ENCODE measurements at places on chromosomes 7 and 10.

DNA sequence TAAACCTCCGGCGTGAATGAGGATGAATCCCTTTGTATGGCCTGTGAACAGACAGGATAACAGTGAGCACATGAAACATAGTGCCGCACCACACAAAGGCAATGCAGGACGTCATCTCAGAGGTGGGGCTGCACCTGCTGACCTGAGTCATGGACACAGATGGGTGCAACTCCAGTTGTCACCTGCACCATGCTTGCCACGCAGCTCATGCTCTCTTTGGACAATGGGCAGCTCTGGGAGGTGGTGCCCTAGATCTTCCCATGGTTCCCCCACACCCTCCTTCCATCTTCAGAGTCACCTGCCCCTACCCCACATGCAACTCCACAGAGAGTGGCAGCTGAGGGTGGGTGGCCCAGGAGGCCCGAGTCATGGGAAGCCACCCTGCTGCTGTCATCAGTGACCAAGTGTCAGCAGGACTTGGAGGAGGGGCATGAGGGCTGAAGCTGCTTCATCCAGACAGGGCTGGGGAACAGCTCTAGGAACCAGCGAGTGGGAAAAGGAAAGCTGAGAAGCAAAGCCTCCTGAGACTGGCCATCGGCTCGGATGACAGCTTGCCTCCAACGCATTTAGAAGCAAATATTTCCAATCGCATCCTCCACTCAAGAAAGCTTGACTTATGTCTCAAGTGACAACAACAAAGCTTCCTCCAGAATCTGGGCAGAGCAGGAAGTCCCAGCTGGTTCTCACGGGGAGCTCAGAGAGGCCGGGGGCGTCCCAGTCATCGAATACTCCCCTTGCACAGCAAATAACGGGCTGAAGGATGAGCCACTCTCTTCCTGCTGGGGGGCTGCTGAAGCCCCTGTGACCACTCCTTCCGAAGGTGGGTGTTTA, 27.1 kb downstream of the VIPR2 start:
- DNase-seq, result no peak

DNA sequence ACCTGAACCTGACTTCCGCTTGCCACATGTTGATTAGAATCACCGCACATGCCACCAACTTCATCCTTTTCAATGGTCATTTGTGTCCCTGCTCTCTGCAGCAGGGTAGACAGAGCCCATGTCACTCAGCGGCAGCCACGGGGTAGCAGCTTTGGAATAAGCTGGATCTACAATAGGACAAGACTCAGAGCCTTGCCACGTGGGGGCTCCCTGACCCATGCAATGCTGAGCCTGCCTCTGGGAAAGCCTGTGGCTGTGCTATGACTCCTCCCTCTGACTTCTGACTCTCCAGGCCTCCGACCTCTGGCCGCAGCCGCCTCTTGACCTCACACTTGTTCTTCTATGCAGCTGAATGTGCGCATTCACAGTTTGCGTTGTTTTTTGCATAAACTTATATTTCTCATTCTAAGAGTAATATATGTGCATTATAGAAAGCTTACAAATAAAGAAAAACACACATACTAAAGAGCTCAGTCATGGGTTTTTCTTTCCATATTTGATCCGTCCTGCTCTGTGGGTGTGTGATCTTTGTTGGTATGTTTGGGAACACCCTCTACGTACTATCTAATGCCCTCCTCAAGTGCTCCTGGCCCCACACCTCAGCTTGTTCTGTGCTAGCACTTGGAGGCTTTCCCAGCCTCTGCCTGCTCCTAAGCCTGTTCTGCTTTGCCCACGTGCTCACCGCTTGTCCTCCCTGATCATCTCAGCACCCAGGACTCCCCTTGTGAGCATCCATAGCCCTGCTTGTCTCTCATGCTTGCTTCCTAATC, 198.0 kb upstream of the MKI67 start:
- no peak for DNase-seq

- DNase-seq, result no peak
Measured at GRCh38 chr10:1163204-1163660, 107.0 kb downstream of the WDR37 start.

DNA sequence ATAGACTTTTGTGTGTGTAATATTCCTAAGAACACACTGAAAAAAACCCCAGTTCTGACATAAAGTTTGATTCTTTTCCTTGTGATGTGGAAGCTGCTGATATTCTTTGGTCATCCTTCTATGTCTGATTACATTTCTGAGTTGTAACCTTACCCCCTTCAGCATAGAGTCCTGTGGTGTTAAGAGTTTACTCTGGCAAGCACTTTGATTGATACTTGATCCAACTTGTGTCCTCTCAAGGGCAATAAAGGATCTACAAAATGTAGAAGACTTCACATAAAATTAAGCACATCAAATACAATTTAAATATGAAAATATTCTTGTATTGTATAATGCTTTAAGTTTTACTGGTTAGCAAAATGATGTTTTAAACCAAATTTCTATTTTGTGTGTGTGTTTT, 221.7 kb upstream of the DKK1 start:
- DNase-seq, result no peak

DNA sequence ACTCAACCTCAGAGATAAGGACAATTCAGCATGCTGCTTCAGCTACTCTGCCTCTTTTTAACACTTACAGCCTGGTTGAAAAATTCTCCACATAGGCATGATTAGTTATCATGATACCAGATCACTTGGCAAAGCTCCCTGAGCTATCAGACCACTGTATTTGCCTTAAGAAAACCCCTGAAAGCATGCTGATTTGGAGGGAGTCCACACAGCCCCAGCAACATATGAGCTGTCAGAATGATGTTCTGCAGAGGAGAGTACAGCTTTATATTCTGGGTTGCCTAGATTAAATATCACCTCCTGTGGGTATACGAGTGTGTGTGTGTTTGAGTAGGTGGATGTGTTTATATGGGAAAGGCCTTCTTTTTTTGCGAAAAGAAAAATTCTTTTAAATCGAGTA, 170.2 kb upstream of the CHRM2 start:
- DNase-seq, result no peak

GRCh38 chr7:73668103-73668885, 663 bp downstream of the VPS37D start:
- DNase-seq, result no peak

- no peak for DNase-seq
Measured at GRCh38 chr7:30674876-30675275, 7.4 kb downstream of the CRHR2 start.

DNA sequence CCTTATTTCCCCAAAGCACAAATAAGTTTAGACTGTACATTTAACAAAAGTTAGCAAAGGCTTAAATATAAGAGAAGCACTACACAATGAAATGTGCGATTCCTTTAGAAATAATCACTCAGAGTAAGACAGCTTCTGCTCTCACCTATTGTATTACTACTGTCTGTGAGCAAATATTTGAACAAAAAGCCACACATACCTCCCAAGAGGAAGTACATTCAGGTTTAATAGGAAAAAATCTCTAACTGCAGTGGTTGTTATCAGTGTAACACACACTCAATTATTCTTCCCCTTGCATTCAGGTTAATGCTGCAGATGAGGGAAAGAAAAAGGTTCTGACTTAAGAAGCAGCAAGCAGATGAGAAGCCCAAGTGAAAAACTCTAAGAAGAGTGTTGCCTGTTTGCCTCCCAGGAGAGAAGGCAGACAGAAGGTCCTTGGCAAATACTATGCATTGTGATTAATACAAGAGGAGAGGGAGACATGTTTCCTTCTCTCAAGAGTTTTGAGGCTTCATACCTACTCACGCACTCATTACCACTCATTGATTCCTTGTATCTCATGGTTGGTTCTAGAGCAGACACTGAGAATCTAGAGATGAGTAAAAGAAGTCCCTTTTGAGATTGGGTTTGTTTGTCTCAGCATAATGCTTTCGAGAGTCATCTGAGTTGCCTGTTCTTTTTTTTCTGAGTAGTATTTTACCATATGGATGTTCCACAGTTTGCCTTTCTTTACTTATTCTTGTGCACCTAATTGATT, 13.6 kb downstream of the GIMAP4 start:
- DNase-seq, result no peak

GRCh38 chr7:126450269-126450671, 802.5 kb downstream of the GRM8 start:
- DNase-seq, result no peak

GRCh38 chr7:11317766-11318165, 344.1 kb downstream of the PHF14 start:
- no peak for DNase-seq

- DNase-seq, result peak; percentile 68
Measured at GRCh38 chr7:134669845-134670373, 23.3 kb downstream of the BPGM start.

- DNase-seq, result no peak
Measured at GRCh38 chr7:50656141-50656895, 91.1 kb upstream of the DDC start.

DNA sequence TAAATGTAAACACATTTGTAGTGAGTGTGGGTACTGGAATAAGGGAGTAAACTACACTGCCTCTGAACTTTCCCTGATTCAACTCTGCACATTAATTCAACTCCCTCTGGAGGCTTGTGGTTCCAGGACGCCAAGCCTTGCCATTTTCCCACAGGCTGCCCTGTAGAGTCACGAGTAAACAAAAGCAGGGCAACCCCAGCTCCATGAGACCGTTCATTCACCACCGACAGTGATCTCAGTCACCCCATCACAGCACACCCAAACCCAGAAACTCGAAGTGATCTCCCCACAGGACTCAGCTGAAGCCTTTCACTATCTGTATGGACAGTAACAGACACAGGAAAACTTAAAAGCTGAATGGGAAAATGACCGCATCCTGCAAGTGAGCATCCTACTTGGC, 218.8 kb upstream of the FRMD4A start:
- DNase-seq, result no peak
